ENCODE measurements at places on chromosomes 7 and 10. TPM values are rescaled to one million over a fixed set of nuclear protein-coding genes. Genes with fewer than 3 reads are reported as not detected.
A peak's percentile ranks its signal among the peaks of the same experiment; 100 is the strongest.

GRCh38 chr10:79361726-79362397, 14.6 kb downstream of the PPIF start:
- H3K4me1 ChIP-seq = peaks cover 2% of the 10 kb centered on the region
- no peaks in the 10 kb centered on the region for H3K27me3 ChIP-seq
- no peak overlapping the region for H3K27ac ChIP-seq
- H3K4me3 ChIP-seq = no peak overlapping the region
- no peak for DNase-seq

DNA sequence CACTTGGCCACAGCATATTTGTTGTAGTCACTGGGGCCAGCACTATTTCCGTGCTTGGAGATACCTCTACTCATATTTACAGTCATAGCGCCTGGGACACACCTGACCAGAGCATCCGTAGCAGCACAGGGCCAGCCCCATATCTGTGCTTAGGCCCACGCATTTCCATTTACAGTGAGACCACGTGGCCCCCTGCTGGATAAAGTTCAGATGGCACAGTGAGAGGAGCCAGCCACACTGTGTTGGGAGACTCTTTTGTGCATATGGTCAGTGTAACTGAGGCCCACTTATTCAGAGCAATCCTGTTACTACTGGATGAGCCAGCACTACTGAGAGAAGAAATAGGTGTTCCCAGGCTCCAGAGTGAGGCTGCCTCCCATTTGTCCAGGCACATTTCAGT, 455.3 kb downstream of the REEP3 start:
- no peak overlapping the region for H3K27ac ChIP-seq
- H3K27me3 ChIP-seq = no peaks in the 10 kb centered on the region
- no peaks in the 10 kb centered on the region for H3K4me1 ChIP-seq
- no peak overlapping the region for H3K4me3 ChIP-seq
- peak; percentile 63 for DNase-seq

GRCh38 chr10:124465777-124466488, 4.3 kb downstream of the LHPP start:
- no peak overlapping the region for H3K27ac ChIP-seq
- H3K4me1 ChIP-seq = no peaks in the 10 kb centered on the region
- DNase-seq = no peak
- no peaks in the 10 kb centered on the region for H3K36me3 ChIP-seq
- H3K4me3 ChIP-seq = no peak overlapping the region
- H3K27me3 ChIP-seq = no peaks in the 10 kb centered on the region

GRCh38 chr7:42014625-42015618, 222.1 kb downstream of the GLI3 start:
- no peak overlapping the region for H3K4me3 ChIP-seq
- H3K27ac ChIP-seq = 0 out of 2 replicates have a peak overlapping the region, but pooled peaks have one; percentile 6
- peaks cover 9% of the 10 kb centered on the region for H3K4me1 ChIP-seq

GRCh38 chr10:125214283-125214570, 53.9 kb upstream of the CTBP2 start:
- H3K36me3 ChIP-seq = no peaks in the 10 kb centered on the region
- H3K4me1 ChIP-seq = 0 out of 2 replicates have a peak, but pooled peaks cover 4% of the 10 kb centered on the region
- no peak overlapping the region for H3K4me3 ChIP-seq
- H3K27me3 ChIP-seq = peaks cover 10% of the 10 kb centered on the region
- H3K27ac ChIP-seq = no peak overlapping the region
- no peak for DNase-seq

DNA sequence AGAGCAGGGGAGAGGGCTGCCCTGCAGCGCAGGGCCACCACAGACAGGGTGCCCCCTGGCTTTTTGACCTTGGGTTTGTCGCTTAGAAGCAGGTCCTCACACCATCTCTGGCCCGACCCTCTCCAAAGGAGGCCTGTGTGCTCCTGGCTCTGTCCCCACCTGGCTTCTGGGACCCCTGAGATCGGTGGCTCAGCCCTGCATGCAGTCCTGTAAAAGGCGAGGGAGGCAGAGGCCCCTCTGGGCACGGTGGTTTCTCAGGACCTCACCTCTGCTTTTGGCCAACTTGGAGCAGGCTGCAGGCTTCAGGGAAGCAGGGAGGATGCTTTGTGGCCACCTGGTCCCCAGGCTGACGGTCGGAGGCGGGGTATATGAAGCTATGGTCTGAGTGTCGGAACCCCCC, 21.4 kb downstream of the WDR86 start:
- H3K27ac ChIP-seq = no peak overlapping the region
- no peaks in the 10 kb centered on the region for H3K4me1 ChIP-seq
- DNase-seq = no peak
- no peak overlapping the region for H3K4me3 ChIP-seq
- peaks cover 10% of the 10 kb centered on the region for H3K27me3 ChIP-seq
- H3K36me3 ChIP-seq = no peaks in the 10 kb centered on the region

GRCh38 chr7:66631471-66631870, 2.8 kb downstream of the KCTD7 start:
- no peaks in the 10 kb centered on the region for H3K27me3 ChIP-seq
- H3K4me3 ChIP-seq = no peak overlapping the region
- no peaks in the 10 kb centered on the region for H3K36me3 ChIP-seq
- H3K4me1 ChIP-seq = peaks cover 27% of the 10 kb centered on the region

DNA sequence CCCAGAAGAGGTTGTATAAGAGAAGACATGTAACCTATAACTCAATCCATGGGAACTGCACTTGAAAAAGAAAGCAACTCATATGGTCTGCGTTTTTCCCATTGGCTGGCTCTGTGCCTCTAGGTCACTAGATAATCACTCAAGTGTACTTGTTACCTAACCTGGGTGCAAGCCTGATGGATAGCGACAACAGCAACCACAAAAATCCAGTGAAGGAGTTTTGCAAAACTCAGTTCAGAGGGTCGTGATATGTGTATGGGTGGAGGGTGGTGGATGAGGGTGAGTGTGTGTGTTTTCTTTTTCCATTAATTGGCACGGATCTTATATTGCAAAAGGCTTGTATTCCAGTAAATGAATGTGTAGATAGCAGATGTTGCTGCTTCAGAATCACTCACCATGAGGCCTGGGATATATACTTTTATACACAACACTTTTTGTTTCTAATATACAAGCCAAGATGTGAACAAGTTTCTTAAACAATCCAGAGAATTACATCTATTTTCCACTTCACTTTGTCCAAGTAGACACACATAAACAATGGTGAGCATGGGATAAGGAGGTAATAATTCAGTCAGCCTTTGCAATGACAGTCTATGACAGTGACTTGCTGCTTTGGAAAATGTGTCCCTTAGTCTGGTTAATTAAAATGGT, 286.9 kb upstream of the DKK1 start:
- no peak for DNase-seq
- no peaks in the 10 kb centered on the region for H3K36me3 ChIP-seq
- H3K4me1 ChIP-seq = peaks cover 20% of the 10 kb centered on the region
- H3K27me3 ChIP-seq = no peaks in the 10 kb centered on the region
- H3K27ac ChIP-seq = no peak overlapping the region
- no peak overlapping the region for H3K4me3 ChIP-seq

DNA sequence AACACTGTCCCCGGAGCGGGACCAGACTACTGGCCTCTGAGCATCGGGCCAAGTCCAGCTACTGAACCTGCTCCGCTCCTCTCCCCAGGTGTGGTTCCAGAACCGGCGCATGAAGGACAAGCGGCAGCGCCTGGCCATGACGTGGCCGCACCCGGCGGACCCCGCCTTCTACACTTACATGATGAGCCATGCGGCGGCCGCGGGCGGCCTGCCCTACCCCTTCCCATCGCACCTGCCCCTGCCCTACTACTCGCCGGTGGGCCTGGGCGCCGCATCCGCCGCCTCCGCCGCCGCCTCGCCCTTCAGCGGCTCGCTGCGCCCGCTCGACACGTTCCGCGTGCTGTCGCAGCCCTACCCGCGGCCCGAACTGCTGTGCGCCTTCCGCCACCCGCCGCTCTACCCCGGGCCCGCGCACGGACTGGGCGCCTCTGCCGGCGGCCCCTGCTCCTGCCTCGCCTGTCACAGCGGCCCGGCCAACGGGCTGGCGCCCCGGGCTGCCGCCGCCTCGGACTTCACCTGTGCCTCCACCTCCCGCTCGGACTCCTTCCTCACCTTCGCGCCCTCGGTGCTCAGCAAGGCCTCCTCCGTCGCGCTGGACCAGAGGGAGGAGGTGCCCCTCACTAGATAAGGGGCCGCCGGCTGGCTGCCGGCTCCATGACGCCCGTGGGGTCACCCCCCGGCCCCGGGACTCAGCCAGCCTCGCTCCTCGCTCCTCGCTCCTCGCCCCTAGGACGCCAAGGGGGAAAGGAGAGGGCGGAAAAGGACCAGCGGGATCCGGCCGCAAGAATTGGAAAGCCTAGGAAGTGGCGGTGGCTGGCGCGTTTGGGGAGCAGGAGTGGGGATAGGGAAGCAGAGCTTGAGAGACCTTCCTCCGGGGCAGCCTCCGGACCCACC, 3.4 kb downstream of the EVX1 start:
- DNase-seq = peak; percentile 57
- peaks cover 97% of the 10 kb centered on the region for H3K27me3 ChIP-seq
- H3K4me3 ChIP-seq = peak overlapping the region; percentile 20
- H3K27ac ChIP-seq = no peak overlapping the region
- H3K4me1 ChIP-seq = peaks cover 15% of the 10 kb centered on the region

DNA sequence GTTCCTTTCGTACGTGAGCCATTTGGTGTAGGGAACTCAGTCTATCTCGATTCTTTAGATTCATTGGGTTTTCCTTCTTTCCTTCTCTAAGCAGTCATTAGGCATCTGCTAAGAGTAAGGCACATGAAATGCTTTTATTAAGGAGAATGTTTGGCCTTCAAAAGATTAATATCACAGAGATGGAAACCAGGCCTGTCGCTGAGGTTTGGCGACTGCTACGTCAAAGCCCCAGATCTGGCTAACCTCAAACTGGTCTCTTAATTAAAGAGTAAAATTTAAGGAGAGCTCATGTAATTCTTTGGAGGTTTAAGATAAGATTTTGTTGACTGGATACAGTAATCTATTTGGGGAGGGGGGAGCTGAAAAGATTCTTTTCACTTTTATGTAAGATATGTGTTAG, 189.8 kb downstream of the JCAD start:
- H3K4me1 ChIP-seq = no peaks in the 10 kb centered on the region
- H3K27me3 ChIP-seq = peaks cover 58% of the 10 kb centered on the region
- H3K27ac ChIP-seq = no peak overlapping the region
- no peak for DNase-seq

DNA sequence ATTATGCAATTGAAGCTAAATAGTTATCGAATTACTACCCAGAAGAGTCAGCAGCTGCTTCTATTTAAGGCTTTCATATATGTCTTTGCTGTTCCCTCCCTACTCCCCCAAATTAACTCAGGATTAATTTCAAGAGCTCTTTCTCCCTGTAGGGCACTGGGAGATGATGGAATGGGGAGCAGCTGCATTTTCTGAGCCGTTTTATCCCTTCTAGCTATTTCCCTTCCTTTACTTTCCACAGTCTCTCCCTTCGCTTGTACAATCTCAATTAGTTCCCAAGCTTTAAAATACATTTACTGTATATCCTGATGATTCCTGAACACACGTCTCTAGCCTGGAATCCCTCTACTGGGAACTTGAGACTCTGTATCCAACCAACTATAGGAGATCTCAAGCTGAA, 19.8 kb upstream of the TSPAN12 start:
- H3K27ac ChIP-seq = no peak overlapping the region
- H3K36me3 ChIP-seq = no peaks in the 10 kb centered on the region
- no peaks in the 10 kb centered on the region for H3K4me1 ChIP-seq
- H3K4me3 ChIP-seq = no peak overlapping the region
- DNase-seq = peak; percentile 30

- H3K27me3 ChIP-seq = no peaks in the 10 kb centered on the region
- no peak for DNase-seq
- no peak overlapping the region for H3K27ac ChIP-seq
- no peaks in the 10 kb centered on the region for H3K36me3 ChIP-seq
Measured at GRCh38 chr7:145884716-145885514, 231.7 kb upstream of the CNTNAP2 start.

The BBIP1 gene
- 17.3 TPM for total RNA-seq

The CALCR gene
- not detected for total RNA-seq

The TWIST1 gene
- 47.8 TPM for total RNA-seq

The TAS2R41 gene
- not detected for total RNA-seq

The C10orf90 gene
- 0.22 TPM for total RNA-seq

The MCM10 gene
- 3.4 TPM for total RNA-seq

The STEAP4 gene
- not detected for total RNA-seq

The TMEM178B gene
- 0.25 TPM for total RNA-seq

The INMT gene
- total RNA-seq = not detected

The BICC1 gene
- total RNA-seq = 86.8 TPM
